ENCODE measurements at places on chromosomes 1 and 21.

GRCh38 chr1:117670976-117671780 lies 65.3 kb downstream of the TENT5C start:
- DNase-seq: no peak

DNA sequence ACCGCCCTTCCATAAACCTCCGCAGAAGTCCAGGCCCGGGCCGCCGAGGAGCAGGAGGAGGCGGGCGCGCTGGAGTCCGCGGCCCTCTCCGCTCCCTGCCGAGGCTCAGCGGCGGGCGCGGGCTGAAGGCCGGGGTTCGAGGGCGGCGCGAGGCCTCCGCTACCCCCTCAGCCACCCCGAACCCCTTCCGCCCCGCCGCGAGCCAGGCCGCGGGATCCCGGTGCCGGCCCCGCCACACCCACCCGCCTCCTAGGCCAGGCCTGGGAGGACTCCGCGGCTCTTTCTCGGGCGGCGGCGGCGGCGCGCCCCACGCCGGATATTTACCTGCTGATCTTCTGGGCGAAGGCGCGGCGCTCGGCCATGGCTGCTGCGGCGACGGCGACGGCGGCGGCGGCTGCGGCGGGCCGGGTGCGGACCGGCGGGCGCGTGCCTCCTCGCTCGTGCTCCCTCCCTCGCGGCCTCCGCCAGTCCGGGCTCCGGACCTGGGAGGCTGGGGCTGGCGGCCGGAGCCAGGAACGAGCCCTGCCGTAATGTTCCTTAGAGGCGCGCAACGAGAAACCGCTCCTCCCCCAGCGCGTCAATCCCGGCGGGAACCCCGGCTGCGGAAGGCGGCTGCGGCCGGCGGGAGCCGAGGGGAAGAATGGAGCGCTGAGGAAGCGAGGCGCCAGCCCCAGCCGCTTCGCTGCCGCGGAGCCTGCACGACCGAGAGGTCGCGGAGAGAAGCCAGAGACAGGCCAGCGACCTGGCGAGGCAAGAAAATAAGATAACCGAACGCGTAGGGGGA lies at the start of gene DOCK7:
TSS of gene DOCK7 (minus strand) at position 484 of the 784 bp plus-strand sequence. CDS start at position 362, 122 bp downstream.
- DNase-seq: peak; percentile 57

DNA sequence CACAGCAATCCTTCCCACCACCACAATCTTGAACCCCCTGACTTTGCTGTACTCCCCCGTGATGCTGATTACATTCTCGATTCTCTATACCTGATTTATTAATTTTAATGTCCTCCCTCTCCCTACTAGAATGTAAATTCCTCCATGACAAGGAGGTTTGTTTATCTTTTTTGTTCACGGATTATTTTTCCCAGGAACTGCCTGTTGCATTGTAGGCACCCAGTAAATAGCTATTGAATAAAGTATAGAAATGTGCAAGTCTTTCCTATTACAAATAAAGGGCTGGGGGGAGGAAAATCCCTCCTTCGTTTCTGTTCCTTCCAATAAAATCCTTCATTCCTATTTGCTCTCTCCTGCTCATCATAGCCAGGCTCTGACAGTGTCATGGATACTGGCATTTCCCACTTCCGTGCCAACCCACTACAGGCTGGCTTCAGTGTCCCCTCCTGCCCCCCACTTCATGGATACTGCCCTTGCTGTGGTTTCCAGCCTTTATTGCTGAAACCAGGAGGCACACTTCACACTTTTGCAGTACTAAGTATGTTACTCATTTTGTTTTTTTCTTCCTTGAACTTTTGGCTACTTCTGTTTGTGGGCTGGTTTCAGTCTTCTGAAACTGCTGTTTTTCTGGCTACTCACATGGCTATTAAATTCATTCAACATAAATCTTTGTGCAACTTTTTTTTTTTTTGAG lies 7.5 kb downstream of the KIF1B start:
- no peak for DNase-seq

- peak; percentile 85 for DNase-seq
These were observed 34.8 kb downstream of the KCNQ4 start for GRCh38 chr1:40818264-40818961.
